ENCODE measurements at places on chromosomes 4 and X.

- no peak for DNase-seq
These were observed 19.0 kb downstream of the TMEM47 start for GRCh38 chrX:34638116-34638515.

DNA sequence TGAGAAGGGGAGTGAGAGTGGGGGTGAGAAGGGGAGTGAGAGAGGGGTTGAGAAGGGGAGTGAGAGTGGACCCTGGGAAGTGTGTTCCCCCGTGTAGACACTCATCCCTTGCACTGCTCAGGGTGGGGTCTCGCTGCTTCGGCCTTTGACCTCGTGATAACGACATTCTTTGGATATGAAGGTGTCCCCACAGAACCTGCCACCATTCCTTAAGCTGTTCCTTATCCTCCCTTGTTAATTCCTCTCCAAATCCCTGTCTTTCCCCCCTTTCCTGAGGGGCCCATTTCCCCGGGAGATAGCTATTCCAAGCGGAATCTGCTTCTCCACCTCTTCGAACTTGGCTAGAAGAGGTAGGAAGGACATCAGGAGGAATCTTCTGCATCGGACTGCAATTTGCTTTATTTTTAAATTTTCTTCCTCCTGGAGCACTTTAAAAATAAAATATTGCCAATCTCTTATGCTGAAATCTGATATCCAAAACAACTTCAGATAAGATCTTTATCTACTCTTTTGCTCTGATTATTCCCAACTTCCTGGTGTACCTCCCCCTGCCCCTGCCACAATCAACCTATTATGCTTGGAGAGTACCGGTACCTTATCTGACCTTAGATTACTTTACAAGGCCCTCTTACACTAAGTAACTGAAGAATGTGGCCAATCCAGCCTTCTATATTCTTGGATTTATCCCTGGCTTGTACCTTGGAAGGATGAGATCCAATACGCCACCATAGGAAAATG is 15.6 kb downstream of the TRIML1 start:
- no peak for DNase-seq

DNA sequence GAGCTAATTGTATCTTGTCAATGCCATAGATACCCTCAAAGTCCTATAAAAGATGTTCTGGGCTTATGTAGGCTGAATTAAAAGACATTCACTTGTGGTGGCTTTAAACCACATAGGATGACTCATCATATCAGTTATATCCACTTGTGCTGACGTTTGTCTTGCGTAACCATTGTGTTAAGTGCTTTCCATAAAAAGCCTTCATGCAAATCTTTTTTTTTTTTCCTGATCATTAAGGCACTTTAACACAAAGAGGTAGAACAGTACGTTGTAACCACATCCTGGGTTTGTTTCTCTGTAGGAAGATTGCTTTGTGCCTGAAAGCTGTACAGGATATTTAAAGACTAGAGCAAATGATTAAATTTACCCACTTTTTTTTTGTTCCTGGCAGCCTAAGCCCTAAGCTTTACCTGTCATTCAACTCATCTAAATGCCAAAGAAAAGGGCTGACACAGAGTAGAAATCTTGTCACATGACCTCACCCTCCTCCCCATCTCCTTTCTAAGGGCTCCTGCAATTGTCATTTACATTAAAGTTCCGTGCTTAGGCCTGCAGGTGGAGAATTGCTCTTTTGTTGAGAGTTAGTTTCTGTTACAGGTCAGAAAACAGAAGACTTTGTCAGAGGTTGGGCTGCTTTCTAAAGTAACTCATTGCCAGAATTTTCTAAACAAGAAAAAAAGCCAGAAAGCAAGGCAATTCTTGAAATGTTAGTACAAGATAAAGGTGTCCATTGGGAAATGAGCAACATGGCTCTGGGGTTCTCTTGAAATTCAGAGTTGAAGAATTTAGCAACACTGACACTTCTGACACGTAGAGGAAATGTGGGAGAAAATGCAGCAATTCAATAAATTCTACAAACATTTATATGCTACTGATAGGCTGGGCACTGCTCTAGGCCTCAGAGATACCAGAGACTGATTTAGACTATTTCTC is 555.6 kb downstream of the PPARGC1A start:
- peak; percentile 3 for DNase-seq

DNA sequence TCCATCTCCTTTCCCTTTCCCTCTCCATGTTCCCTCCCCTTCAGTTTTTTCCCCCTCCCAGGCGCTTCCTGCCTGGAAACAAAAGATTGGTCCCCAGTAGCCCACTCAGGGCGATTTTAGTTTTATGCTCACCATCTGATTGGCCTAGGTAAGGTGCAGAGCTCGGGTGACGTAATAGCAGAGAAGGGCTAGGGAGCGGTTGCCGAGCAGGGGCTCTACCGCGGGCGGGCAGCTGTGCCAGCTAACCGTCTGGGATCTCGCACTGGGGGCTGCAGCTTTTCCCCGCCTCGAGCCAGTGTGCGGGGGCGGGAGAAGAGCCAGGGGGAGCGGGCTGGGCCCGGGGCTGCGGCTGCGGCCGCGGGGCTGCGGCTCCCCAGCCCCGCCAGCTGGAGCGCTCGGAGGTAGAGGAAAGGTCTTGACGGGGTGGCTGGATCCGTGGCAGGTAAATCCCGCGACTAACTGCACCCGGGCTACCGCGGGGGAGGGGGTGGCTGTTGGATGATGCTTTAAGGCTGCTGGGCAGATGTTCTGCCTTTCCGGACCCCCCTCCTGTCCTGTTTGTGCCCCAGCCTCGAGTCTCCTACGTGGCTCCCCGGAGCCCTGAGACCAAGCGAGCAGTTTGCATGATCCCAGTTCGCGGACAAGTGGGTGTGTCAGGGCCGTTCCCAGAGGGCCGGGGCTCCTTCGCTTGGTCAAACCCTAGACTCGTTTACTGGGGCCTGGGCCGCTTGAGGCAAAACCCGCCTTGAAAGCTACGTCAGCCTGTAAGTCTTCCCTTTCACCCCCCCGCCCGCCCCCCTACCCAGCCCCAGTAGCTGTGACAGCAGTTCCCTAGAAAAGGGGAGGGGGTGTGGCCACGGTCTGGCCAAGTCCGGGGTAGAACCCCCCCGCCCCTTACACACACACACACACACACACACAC is at the start of gene PAK3:
PAK3 (plus strand) TSS at position 218 of the 922 bp plus-strand sequence. CDS start 26,913 bp downstream, outside the sequence.
- peak; percentile 2 for DNase-seq

DNA sequence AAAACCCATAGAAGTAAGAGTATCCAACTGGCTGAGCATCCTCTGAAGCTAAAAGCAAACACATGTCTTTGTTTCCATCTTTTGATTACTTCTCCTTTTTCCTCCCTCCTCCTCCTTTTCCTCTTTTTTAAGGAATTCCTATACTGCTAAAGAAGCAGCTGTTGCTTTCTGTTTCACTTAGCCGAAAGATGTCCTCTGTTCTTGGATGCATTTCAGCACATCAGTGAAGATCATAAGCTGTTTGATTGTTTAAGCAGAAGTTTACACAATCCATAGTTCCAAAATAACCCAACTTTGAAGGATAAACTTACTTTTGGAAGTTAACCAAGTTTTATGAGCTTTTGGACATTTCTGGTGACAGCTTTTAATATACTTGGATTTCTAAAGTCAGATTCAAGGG is 55.1 kb upstream of the TNIP3 start:
- no peak for DNase-seq

- DNase-seq, result no peak
These were observed 8.6 kb downstream of the ATP2B3 start for GRCh38 chrX:153526042-153526441.

GRCh38 chr4:71405791-71406190 is 67.0 kb downstream of the SLC4A4 start:
- DNase-seq, result no peak

- no peak for DNase-seq
These were observed 5.9 kb upstream of the SEPTIN6 start for GRCh38 chrX:119698845-119699244.

GRCh38 chrX:13283950-13284546 is 35.8 kb downstream of the ATXN3L start:
- no peak for DNase-seq

DNA sequence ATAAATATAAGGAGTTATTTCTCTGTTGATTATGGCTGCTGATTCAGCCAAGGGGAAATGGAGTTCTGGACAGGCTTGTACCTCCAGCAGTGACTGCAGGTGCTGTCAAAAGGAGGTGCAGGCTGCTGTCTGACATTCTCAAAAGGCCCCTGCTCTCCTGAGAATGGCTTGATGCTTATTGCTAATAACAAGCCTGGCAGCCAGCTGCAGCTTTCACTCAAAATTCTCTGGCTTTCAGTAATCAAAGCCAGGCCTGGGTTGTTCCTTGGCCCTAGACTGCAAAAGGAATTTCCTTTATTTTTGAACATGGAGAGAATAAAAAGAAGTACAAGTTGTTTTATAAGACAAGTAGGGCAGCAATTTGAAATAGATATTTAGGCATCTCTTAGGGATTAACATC is 575.9 kb downstream of the MID1IP1 start:
- no peak for DNase-seq

GRCh38 chr4:98232202-98232601 is 29.0 kb upstream of the RAP1GDS1 start:
- no peak for DNase-seq

- DNase-seq, result no peak
These were observed 58.7 kb upstream of the EMCN start for GRCh38 chr4:100576570-100576969.

- DNase-seq, result no peak
These were observed 30.6 kb upstream of the MCF2 start for GRCh38 chrX:139738581-139738980.

DNA sequence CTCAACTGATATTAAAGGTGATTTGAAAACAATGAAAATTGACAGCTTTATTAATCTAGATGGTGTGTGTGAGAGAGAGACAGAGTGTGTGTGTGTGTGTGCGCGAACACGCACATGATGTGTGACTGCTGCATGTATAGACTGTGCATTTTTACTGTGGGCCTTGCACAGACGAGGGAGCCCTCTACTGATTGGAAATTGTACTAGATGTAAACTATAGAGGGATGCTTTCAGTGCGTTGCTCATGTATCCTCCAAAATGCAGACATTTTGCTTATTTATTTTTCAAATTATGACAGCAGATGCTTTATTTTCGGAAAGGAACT is 168.4 kb upstream of the GK2 start:
- no peak for DNase-seq

- no peak for DNase-seq
These were observed 58.5 kb upstream of the HELT start for GRCh38 chr4:184959786-184960185.

GRCh38 chrX:21943460-21944135 is 3.1 kb downstream of the SMS start:
- DNase-seq, result no peak

- DNase-seq, result no peak
These were observed 27.7 kb upstream of the GPC3 start for GRCh38 chrX:134013092-134013497.

DNA sequence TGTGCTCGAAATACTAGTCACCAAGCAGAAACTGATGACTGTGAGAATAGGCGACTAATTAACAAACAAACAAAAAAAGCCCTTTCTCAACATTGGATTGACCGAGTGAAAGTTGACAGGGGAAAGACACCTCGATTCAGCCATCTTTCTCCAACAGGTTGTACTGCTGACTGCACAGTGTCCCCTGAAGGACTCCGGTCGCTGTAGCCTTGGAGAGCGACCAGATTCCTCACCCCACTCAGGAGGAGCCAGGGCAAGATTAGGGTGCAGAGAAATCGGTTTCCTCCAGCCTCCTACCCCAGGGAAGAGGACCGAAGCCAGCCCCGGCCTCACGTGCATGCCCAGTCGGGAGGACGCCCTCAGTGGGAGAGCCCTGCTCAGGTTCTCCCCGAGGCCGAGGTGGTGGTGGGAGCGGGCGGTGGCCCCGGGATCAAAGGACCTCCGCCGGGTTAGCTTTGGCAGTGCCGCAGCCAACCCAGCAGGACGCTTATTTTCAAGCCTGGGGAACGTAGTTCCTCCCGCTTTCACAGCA is 1.1 kb upstream of the RAP1GDS1 start:
- DNase-seq, result peak; percentile 1

DNA sequence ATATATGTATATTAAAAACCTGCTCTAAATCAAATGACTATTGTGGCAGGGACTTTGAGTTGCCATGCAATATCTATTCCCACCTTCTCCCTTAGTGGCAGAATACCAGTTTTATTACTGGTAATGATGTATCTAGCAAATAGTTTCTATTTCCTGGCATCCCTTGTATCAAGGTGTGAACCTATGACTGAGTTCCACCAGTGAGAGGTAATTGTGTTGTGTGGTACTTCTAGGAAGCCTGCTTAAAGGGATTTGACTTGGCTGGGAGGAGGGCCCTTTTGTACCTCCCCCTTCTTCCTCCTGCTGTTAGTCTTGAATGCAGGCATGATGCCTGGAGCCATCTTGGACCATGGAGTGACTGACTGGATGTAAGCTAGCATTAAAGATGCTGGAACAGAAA is 65.4 kb upstream of the DYNLT3 start:
- no peak for DNase-seq

DNA sequence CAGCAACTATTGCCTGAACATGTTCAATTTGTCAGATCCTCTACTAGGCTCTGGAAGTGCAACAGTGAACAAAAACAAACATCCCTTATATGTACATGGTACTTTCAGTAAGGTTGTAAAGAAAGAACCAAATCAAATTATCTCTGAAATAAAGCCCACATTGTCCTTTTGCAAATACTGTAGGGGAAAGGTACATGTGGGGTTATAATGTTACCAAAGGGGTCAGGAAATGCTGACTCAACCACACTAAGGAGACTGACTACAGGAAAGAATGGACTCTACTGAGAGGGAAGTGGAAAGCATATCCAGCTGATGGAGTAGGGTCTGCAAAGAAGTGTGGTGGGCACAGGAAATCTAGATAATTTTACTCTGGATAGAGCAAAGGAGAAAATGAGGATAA is 61.5 kb downstream of the PCDH18 start:
- DNase-seq, result no peak

DNA sequence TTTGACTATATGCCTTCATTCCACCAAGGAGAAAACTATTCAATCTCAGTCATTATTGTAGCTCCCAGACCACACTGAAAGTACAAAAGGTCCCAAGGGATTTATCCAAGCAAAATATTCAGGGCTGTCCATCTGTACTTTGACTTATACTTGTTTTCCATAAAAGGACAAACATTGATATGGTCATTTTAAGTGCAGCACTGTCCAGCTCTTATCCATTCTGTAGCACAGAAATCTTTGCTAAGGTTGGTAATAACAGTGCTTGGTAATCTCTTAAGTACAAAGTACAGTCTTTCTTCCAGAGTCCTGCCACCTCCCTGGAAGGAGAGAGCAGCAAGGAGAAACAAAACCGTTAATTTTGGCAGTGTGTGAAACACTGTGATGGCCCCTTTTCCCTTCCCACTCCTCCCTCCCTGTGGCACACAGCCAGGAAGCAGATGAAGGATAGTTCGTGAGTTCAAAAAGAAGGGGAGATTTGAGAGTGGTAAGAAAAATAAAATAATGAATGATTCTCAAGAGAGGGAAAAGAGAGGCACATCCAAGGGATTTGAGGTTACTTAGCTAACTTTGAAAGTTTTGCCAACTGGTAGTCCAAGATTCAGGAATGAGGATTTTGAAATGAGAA is 6.8 kb upstream of the CXCL2 start:
- no peak for DNase-seq

GRCh38 chr4:74038425-74039314 is at the start of gene CXCL3:
Gene CXCL3, minus strand, starts transcription at chr4:74038689. Its CDS starts 78 bp downstream, at chr4:74038611.
- DNase-seq, result no peak
